Tracheal epithelial cell (primary cell): ENCODE measurements at places on chromosomes 16 and 17. TPM values are rescaled to one million over a fixed set of nuclear protein-coding genes. Genes with fewer than 3 reads are reported as not detected.

The CIITA gene
- total RNA-seq: 0.21 and 0.24 TPM in 2 replicates

The GDPD3 gene
- total RNA-seq: 1.9 and 5.1 TPM in 2 replicates

The SMCR8 gene
- 14.2 and 14.7 TPM in 2 replicates for total RNA-seq

The HOXB8 gene
- total RNA-seq: 1.2 TPM in 1 of 2 replicates, not detected in the other

The NUDT7 gene
- 2.6 and 3.4 TPM in 2 replicates for total RNA-seq
